ENCODE measurements at places on chromosomes 6 and 20.

DNA sequence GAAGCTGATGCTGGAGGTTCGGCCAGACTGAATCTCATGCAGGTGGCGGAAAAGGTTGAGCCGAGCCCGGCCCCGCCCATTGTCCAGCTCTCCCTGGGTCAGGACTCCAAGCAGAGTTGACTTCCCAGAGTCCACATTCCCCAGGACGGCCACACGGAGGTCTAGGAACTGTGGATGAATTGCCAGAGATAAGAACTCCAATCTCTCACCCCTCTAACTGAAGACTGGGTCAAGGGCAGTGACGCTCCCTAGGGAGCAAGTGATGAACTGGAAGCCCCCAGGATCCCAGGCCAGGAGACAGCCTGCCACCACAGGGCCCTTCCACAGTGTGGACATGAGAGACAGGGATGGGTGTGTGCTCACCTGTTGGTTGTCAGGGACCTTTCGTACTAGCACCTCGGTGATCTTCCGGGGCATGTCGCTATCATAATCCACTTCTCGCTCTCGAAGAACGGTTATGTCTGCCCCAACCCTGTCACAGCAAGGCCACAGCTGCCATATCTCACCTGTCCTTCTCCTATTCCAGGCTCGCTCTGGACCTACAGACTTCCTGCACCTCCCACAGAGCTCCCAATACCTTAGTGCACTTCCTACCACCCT, 3.6 kb downstream of the GTPBP2 start:
- DNase-seq, result no peak

GRCh38 chr6:21371676-21372171, 221.8 kb upstream of the SOX4 start:
- DNase-seq, result peak; percentile 62

DNA sequence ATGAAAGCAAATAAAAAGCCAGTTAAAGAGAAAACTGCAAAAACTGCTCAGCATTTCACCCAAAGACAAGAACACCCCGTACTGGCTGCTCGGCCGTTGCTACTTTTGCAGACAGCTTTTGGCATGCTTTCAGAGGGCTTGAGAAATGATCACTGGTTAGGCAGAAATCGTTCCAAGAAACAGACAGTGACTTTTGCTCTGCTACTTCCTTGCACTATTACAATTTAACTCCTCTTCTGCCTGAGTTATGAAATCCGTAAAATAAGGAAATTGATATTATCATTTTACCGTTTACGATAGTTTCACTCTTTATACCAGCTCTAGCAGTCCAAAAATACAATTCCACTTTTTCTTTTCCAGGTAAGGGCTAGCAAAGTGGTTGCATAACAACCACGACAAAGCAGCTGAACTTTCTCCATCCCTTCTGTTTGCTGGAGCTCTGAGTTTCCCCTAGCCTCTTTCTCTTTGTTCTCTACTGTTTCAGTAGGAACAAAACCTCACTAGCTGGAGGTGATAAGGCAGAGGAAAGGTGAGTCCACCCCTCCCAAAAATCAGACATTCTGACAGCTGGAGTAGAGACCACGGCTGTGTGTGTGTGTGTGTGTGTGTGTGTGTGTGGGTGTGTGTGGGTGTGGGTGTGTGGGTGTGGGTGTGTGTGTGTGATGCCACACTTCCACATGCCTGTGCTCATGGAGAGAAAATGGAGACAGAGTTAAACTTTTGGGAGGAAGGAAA, 191.8 kb upstream of the RREB1 start:
- DNase-seq, result peak; percentile 52

DNA sequence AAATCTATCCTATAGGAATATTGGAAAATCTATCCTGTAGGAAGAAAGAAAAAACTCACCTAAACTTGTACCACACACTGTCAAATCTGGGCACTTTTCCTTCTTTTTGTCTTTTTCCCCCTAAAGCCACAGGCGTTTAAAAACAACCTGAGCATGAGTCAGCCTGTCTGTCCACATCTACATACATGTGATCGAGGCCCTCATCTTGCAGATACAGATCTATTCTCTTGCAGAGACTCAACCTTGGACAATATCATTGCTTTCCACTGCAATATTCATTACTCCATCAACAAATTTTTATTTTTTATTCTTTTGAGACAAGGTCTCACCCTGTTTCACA, 95.9 kb upstream of the IYD start:
- no peak for DNase-seq

GRCh38 chr6:7129784-7130569, 22.2 kb downstream of the RREB1 start:
- DNase-seq, result peak; percentile 39

DNA sequence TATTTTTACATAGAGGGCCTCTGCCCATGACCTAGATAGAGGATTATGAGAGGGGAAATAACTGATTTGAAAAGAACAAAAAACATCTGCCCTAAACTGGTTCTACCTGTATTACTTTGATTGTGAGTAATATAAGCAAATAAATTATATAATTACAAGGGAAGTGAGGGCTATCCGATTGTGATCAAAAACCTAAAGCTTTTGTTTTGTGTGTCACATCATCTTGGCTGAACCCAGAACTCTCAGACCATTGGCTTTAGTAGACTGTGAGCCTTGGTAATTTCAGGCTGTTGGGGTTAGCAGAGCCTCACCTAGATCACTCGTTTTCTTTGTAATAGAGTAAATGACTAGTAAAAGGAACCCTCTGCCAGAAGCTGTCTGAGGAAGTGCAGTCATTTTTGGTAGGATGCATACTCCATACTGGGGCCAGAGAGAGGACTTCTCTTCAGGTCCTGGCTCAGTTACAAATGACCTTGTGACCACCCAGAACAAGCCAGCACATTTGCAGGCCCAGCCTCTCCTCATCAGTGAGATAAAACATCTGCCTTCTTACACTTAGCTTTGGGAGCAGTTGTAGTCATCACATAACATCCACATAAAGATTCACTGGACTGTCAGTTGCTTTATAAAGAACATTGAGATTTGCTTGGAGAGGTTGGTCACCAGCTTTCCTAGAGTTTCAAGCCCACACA, 13.5 kb downstream of the STK35 start:
- peak; percentile 17 for DNase-seq

- no peak for DNase-seq
These were observed 17.4 kb upstream of the TRAM2 start for GRCh38 chr6:52594221-52594620.
